Suprapubic skin (tissue), 4 donors: ENCODE measurements at places on chromosomes 2 and 18.

DNA sequence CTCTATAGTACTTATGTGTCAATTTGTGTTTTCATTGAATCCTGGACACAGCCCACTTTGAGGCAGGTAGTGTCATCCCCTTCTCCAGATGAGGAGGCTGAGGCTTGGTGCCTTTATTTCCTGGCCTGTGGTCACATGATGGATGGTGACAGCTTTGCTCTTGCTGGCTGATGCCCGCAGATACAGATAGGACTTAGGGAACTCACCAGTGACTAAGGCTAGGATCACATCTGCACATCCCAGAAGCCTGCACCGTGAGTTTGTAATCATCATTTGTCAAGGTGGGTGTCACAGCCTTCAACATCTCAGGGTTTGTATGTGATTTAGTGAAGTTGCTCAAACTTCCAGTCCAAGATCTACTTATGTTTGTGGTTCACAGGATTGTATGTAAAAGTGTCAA is 295.1 kb upstream of the RAB12 start:
- no peak for DNase-seq

GRCh38 chr2:65458999-65459398 is 26.6 kb upstream of the SPRED2 start:
- DNase-seq: no peak

GRCh38 chr18:36381075-36381474 is 83.6 kb downstream of the FHOD3 start:
- no peak for DNase-seq

DNA sequence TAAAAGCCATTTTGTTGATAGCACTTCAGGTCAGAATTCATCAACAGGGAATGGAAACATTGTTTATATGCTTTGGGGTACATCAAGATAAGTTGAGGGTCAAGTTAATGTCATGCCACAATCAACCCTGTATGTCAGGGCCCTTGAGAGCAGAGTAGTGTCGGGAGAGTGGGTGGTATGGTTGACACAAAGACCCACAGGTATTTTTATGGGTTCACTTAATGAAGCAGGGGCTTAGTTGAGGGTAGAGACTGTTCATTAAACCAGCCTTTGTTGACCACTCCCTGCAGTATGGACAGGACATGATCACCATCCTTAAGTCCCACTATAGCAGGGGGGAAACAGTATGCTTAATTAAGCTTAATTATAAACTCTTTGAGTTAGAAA is 5.7 kb downstream of the RPL37A start:
- DNase-seq: no peak

DNA sequence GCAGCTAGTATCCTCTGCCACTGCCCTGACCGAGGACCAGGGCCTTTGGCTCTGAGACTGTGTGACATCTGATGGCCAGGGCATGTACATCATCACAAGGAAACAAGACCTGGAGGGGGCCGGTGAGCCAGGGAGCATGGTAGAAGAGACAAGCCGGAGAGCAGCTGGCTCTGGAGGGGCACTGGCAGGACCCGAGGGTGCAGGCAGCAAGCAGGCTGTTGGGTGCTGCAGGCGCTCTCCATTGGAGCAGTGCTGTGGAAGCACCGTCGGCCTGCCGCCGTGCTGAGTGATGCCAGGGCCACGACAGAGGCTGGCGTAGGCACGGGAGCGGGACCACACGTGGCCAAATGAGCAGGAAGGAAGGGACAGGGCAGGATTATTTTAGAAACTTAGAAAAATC is 335.2 kb downstream of the GBX2 start:
- no peak for DNase-seq

- DNase-seq: no peak
Observed at GRCh38 chr2:74512744-74513604, 1.3 kb upstream of the TLX2 start.

DNA sequence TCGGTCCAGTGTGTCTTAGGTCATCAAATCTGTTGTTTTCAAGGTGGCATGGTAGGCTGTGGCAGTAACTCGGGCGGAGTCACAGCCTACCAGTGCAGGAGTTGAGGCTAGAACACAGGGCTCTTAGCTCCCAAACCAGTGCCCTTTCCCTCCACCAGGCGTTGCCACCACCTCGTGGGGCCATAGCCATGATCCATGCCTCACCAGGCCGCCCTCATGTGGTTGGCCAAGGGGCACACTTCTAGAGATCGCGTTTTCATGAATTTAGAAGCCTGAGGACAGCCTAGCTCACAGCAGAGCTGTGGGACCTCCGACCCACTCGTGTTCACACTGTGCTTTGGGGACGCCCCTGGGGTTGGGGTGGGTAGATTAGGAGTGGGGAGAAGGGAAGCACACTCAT is 10.6 kb downstream of the SEC11C start:
- no peak for DNase-seq

DNA sequence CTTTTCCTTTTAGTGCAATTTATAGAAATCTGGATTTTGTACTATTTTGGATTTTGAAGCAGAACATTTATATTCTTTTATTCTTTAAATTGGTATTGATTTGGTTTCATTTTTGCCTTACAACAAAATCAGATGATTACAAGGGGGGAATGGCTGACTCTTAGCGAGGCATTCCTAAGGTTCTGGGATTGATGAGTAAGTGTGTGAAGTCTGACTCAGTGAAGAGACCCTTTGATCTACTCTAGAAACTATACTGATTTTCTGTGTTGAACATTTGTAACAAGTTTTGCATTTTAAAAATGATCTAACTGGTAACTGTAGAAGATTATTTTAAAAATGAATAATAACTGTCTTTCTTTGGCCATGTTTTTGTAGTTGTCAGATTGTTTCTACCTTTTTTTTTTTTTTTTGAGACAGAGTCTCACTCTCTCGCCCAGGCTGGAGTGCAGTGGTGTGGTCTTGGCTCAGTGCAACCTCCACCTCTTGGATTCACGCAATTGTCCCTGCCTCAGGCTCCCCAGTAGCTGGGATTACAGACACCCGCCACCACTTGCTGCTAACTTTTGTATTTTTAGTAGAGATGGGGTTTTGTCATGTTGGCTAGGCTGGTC is 48.7 kb downstream of the TTC39C start:
- no peak for DNase-seq

DNA sequence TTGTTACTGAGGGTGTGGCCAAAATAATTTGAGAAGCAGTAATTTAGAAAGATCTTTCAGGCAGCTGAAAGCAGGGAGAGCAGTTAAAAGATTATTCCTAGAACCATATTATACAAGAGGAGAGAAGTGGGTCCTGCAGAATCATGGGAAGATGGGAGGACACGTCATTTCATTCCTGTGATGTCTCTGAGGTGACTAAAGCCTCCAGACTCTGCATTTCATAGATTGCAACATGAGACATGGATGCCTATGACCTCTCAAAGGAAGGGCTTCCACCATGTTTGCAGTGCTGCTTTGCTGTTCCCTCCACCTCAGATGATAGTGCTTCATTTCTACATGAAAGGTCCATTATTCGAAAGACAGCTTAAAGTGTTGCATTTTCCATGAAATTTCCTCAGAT is 788.4 kb downstream of the TSN start:
- DNase-seq: no peak

DNA sequence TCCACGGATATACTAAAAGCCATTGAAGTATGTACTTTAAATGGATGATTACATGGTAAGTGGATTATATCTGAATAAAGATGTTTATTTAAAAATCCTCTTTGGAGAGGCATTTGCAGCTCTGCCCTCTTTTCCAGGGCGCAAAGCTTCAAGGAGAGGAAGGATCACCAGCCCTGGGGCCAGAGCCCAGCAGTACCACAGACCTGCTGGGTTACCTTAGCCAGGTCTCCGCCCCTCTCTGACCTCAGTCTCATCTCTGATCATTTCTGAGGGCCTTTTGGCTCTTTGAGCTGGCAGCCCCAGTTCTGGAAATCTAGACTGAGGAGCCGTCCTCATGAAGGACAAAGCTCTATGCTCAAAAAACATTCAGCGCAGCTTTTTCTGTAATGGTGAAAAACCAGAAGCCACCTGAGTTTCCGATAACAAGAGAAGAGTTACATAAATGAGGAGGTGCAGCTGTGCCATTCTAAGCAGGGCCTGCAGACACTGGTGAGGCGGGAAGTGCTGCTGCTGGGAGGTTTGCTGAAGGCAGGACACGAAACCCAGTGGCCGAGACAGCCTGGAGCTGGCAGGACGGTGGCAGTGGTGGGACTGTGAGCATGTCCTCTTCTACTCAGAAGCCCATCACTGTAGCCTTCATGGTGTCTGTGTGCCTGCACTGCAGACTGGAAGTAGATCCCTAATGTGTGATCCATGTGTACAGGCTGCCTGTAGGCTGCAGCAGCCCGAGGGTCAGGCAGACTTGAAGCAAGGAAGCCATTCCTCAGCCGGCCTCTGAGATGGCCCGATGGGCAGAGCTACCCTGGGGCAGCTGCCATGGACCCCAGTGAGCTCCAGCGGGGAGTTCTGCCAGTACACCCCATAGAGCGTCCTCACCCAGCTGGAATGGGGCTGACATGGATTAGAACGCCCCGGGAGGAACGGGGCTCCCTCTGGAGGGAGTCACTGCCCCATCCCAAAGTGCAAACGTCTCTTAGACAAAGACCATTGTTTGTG is 27.7 kb downstream of the ADRA2B start:
- no peak for DNase-seq

GRCh38 chr18:50853863-50854271 is 25.1 kb upstream of the ME2 start:
- DNase-seq: no peak

DNA sequence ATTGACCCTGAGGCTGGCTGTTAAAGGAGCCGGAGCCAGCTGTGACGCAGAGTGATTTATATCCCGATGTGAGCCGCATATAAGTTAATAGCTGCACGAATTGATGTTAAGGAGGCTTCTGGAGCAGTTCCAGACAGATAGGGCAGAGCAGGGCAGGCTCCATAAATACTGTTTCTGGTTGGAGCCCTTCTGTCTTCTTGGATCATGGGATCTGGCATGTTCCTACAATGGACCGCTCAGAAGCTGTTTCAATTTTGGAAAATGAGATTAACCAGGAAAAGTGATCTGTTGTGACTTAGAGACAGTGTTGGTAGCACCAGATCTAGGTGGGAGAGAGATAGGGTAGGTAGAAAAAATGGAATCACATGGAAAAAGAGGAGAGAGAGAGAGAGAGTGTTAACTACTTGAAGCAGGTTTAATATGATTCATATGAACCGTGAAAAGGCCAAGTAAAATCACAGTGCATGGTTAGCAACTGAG is 4.8 kb upstream of the IGFBP5 start:
- no peak for DNase-seq

DNA sequence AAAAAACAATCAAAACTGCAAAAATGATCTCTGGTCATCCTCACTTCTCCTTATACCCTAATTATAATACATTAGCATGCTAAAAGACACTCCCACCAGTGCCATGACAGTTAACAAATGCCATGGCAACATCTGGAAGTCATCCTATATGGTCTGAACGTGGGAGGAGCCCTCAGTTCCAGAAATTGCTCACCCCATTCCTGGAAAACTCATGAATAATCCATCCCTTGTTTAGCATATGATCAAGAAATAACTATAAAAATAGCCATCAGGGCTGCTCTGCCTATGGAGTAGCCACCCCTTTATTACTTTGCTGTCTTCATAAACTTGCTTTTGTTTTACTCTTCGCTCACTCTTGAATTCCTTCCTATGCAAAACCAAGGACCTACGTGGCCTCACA is 5.7 kb upstream of the C2orf80 start:
- DNase-seq: no peak

DNA sequence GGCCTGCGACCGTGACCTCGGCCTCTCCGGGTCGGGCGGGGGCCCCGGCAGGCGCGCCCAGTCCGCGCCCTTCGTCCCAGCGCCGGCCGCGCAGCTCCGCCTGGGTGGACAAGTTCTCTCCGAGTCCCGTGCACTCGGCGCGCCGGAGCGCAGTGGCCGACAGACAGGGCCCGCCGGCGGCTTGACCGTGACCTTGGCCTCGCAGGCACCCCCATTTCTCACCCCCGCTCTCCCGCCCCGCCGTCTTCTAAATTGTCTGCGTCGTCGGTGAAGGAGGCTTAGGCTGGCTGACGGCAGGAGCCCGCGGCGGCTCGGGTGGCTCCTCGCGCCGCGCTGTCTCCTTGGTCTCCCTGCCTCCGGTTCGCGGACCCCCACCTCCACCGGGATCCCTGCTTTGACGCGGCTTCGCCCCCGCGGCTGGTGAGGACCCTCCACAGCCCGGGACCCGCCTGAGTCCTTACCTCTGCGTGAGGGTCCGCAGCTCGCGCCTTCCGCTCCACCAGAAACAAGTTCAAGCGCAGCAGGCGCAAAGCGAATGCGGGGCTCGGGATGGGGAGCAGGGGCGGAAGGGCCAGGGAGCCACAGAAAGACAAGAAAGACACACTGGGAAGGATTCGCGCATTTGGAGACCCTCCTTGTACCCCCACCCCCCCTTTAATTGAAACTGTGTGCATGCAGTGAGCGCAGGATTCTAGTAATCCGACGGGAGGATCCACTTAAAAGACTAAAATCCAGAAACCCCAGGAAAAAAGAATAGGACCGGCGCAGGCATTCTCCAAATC is 4.0 kb downstream of the PTGR3 start:
- no peak for DNase-seq

- no peak for DNase-seq
Observed at GRCh38 chr18:35524226-35524625, 26.5 kb upstream of the INO80C start.

GRCh38 chr2:142745691-142746090 is 131.8 kb upstream of the KYNU start:
- no peak for DNase-seq

- DNase-seq: no peak
Observed at GRCh38 chr2:173355866-173356508, 1.3 kb downstream of the CDCA7 start.

- no peak for DNase-seq
Observed at GRCh38 chr18:48966523-48966922, 15.8 kb upstream of the SMAD7 start.

DNA sequence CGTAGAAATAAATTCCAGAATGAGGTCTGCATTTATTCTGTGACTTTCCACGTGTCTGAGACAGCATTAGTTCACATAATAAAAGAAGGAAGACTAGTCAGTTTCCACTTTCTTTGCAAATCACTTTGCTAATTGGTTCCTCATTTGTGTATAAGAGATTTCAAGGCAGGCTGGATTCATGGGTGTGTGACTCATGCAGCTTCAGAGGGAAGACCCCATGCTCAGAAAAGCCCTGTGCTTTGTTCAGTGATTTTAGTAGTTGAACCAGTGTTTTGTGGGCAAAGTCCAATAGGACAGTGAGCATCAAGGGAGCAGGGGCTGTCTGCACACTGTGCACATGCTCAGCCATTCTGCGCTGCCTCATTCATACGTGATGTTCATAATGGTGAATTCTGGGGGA is 297.8 kb downstream of the DLGAP1 start:
- DNase-seq: no peak

DNA sequence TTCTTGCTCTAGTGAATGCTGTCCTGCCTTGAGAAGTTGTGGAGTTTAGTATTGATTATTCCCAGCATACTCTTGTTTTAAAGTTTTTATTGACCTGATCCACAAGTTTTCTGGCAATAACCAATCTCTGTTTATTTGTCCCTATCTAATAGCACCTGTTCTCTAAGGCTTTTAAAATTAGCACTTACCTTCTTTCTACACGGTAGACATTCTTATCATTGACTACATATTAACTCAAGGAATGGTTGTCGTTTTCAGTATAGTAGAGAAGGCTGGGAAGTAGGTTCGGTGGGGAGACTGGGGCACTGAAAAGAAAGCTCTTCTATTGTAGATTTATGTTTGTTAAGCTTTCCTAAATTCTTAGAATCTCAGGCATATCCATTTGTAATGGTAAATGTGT is 726.0 kb downstream of the DPP10 start:
- DNase-seq: no peak
